ENCODE measurements at places on chromosomes 7 and 10. TPM values are rescaled to one million over a fixed set of nuclear protein-coding genes. Genes with fewer than 3 reads are reported as not detected.

TRIM74 gene
- 1.1 TPM for total RNA-seq

GLI3 gene
- 20.7 TPM for total RNA-seq

DNA sequence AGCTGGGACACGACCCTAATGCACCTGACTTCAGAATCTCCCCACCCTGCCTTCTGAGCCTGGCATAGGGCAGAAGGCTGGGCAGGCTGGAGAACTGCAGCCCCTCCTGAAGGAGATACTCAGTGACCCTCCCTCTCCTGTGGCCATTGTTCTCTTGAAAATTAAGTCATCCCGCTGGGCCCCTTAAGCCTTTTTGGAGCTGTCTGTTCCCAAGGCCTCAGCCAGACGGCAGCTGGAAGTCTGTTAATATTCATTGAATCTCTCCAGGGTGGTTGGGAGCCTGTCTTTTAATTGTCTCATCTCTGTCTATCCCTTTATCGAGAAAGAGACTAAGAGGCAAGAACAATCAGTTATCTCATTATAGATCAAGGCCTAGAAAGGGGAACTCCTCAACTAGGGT lies 118.1 kb upstream of the PCBD1 start:
- H3K4me1 ChIP-seq, result no peaks in the 10 kb centered on the region
- no peak overlapping the region for H3K4me3 ChIP-seq
- H3K27me3 ChIP-seq, result peaks cover 28% of the 10 kb centered on the region
- no peak for DNase-seq
- H3K36me3 ChIP-seq, result no peaks in the 10 kb centered on the region

GRCh38 chr7:113633073-113633472 lies 285.7 kb downstream of the PPP1R3A start:
- H3K27me3 ChIP-seq, result no peaks in the 10 kb centered on the region
- H3K36me3 ChIP-seq, result no peaks in the 10 kb centered on the region

DNA sequence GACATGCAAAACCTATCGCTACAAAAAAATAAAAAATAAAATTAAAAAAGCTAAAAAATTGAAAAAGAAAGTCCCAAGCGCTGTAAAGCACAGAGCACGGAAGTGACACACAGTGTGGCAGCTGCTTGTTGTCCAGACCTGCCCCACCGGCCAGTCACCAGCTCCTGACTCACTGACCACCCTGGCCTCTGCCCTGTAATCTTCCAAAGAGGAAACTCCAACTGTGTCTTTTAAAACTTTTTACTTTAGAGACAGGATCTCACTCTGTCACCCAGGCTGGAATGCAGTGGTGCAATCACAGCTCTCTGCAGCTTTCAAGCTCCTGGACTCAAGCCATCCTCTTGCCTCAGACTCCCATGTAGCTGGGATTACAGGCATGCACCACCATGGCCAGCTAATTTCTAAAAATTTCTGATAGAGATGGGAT lies 23.6 kb downstream of the GNA12 start:
- H3K27ac ChIP-seq, result peak overlapping the region; percentile 65
- H3K4me3 ChIP-seq, result no peak overlapping the region
- no peaks in the 10 kb centered on the region for H3K27me3 ChIP-seq
- H3K4me1 ChIP-seq, result peaks cover 70% of the 10 kb centered on the region
